ENCODE measurements at places on chromosomes 16 and 17.
A peak's percentile ranks its signal among the peaks of the same experiment; 100 is the strongest.

- DNase-seq = no peak
Measured at GRCh38 chr16:10045291-10045775, 136.9 kb downstream of the GRIN2A start.

DNA sequence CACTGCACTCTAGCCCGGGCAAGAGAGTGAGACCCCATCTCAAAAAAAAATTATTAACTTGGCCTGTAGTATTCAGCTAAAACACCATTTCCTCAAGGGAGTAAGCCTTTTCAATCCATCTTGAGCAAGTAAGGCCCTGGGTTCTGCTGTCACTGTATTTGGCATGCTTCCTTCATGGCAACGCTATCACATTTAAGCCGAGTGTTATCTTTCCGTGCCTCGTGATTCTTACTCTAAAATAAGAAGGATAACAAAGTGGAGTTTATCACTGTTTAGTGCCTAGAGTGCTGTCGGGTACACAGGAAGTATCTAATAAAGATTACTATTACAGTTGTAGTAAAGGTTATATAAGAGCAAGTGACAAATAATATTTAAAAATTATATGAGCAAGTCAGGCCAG, 8.8 kb downstream of the VPS53 start:
- DNase-seq = peak; percentile 57

DNA sequence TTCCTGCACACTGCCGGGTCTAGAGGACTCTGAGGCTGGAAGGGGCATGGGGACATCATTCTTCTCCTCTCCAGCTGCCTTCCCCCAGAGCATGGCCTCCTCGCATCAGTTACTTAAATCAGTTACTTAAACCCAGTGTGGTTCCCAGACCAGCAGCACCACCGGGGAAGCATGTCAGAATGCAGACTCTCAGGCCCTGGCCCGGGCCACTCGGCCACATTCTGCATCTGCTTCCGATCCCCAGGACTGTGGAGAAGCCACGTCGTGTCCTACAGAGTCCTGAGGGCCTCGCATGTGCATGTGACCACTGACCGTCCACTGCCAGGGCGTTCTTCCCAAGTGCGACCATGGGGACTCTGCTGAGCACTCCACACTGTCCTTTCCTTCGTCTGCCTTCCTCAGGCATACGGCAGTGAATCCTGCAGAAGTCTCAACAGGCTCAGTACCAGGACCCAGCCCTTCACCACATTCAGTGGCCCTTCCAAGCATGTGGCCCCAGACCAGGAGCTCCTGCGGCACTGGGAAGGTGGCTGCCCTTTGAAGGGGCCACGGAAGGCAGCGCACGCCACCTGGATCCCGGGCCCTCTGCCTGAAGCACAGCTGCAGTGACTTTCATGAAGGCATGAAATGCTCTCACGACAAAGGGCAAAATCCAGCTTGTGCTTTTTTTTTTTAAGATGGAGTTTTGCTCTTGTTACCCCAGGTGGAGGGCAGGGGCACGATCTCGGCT, 46.9 kb upstream of the RASD1 start:
- no peak for DNase-seq

- no peak for DNase-seq
Measured at GRCh38 chr16:8959921-8960787, 3.6 kb downstream of the USP7 start.

- no peak for DNase-seq
Measured at GRCh38 chr17:27512031-27512430, 55.8 kb downstream of the KSR1 start.

DNA sequence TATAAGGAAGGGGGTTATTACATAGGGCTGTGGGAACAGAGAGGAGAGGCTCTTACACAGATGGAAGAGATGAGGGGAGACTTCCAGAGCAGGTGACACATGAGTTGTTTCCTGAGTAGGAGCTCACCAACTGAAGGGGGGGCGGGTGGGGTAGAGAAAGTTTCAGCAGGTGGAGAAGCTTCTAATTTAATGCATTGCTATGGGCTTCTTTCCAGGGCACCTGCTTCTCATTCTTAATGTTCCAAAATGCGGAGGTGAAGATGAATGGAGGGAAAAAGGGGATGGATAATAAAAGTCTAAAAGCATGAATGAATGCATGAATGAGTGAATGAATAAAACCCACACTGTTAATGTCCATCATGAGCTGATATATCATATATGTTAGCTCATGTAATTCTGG, 439.0 kb upstream of the CCL2 start:
- no peak for DNase-seq

DNA sequence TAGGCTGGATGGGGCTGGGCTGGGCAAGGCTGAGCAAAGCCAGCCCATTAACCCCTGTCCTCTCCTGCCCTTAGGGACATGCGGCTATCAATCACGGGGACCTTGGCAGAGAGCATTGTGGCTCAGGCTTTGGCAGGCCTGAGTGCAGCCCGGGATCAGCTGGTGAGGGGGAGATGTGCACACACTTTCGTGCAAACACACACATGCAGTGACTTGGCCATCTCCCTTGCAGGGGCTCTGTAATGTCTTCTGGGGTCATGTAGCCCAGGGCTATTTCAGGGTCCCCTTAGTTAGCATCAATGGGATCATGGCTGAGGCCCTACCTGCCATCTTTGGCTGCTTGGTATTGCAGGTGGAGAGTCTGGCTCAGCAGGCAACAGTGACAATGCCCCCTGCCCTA, 6.9 kb downstream of the CARMIL2 start:
- DNase-seq = no peak

- peak; percentile 41 for DNase-seq
Measured at GRCh38 chr17:8121681-8122421, 2.1 kb downstream of the HES7 start.

- no peak for DNase-seq
Measured at GRCh38 chr17:78450696-78451345, 72.4 kb downstream of the PGS1 start.

DNA sequence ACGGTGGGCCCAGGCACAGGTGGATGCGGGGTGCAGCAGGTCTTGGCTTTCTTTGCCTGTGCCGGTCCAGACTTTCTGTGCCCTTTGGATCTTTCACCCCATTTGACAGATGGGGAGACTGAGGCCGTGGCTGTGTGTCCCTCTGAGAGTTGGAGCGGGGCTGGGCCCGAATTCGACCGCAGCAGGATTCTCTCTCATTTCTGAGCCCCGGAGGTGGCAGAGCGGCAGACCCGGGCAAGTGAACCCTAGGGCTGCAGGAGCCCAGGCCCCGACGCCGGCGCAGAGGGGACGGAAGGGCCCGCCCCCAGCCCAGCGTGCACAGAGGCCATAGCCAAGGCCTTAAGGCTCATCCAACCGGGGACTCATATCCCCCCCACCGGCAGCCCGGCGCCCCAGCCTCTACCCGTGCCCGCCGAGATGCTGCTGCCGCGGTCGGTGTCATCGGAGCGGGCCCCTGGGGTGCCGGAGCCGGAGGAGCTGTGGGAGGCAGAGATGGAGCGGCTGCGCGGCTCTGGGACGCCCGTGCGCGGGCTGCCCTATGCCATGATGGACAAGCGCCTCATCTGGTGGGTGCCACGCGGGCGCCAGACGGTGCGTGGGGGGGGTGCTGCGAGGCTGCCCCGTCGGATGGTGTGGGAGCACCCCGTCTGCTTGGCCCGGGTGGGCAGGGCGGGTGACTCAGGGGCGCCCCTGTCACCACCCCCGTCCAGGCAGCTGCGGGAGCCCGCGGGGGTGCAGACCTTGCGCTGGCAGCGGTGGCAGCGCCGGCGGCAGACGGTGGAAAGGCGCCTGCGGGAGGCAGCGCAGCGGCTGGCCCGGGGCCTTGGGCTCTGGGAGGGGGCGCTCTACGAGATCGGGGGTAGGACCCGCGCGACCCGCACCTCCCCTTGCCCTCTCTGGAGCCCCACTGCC, 857 bp downstream of the TMC8 start:
- DNase-seq = no peak

Data from amniotic epithelial cell (primary cell).